Liver (tissue), 10 donors: ENCODE measurements at places on chromosomes 1 and 21. TPM values are rescaled to one million over a fixed set of nuclear protein-coding genes. Genes with fewer than 3 reads are reported as not detected.

- H3K27me3 ChIP-seq, result no peaks in the 10 kb centered on the region
- no peak for DNase-seq
- no peak overlapping the region for H3K27ac ChIP-seq
- no peak overlapping the region for H3K4me3 ChIP-seq
Measured at GRCh38 chr1:72936942-72937341, 654.6 kb upstream of the NEGR1 start.

DNA sequence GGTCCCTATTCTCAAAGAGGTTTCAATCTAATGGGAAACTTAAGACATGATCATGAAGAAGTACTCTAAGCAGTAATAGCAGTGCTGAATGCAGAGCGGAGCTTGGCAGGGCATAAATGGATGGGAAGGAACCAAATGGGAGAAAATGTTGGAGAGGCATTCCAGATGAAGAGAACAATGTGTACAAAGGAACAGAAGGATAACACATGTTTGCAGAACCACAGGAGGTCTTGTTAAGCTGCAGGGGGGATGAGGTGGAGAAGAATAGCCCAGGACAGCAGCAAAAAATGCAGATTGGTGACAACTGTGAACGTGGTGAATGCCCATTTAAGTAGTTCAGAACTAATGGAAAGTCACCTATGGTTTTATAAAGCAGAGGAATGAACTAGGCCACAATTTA is 99.1 kb downstream of the ASTN1 start:
- H3K27ac ChIP-seq, result no peak overlapping the region
- no peaks in the 10 kb centered on the region for H3K4me1 ChIP-seq
- no peaks in the 10 kb centered on the region for H3K36me3 ChIP-seq
- DNase-seq, result no peak
- H3K4me3 ChIP-seq, result no peak overlapping the region
- H3K27me3 ChIP-seq, result no peaks in the 10 kb centered on the region

GRCh38 chr1:37234941-37235418 is 200.7 kb upstream of the GRIK3 start:
- no peak for DNase-seq
- H3K36me3 ChIP-seq, result no peaks in the 10 kb centered on the region
- no peaks in the 10 kb centered on the region for H3K4me1 ChIP-seq
- no peak overlapping the region for H3K4me3 ChIP-seq
- H3K27ac ChIP-seq, result no peak overlapping the region
- no peaks in the 10 kb centered on the region for H3K27me3 ChIP-seq

DNA sequence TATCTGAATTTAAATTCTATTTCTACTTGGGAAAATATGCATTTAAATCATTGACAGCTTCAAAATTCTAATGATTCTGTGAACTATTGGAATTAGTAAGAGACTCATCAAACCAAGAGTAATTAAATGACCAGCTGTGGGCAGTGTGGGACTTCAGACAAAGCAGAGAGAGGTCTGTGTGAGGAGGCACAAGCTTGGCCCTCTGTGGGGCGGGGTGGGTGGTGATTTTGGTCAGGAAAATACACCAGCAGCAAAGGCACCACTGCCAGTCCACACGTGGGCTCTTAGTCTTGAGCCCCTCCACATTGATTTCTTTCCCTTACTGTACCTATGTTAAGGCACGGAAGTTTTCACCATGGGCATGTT is 39.2 kb upstream of the RAB4A start:
- no peak overlapping the region for H3K4me3 ChIP-seq
- H3K36me3 ChIP-seq, result no peaks in the 10 kb centered on the region
- H3K4me1 ChIP-seq, result peaks cover 2% of the 10 kb centered on the region
- no peak overlapping the region for H3K27ac ChIP-seq
- H3K27me3 ChIP-seq, result no peaks in the 10 kb centered on the region

DNA sequence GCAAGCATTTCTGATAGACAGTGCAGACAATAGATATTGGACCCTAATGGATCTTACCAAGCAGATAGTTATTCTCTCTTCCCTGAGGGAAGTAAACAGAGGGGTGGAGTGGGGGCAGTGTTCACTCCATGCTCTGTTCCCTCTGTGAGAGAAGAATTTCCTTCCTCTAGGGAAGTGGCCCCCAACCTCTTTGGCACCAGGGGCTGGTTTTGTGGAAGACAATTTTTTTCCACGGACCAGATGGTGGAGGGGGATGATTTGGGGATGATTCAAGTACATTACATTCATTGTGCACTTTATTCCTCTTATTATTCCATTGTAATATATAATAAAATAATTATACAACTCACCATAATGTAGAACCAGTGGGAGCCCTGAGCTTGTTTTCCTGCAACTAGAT is 459.9 kb downstream of the ADGRL2 start:
- no peak overlapping the region for H3K27ac ChIP-seq
- H3K4me3 ChIP-seq, result no peak overlapping the region
- H3K36me3 ChIP-seq, result no peaks in the 10 kb centered on the region
- no peaks in the 10 kb centered on the region for H3K4me1 ChIP-seq
- no peak for DNase-seq

GRCh38 chr1:190244406-190244805 is 233.3 kb downstream of the BRINP3 start:
- DNase-seq, result no peak
- no peak overlapping the region for H3K27ac ChIP-seq
- no peaks in the 10 kb centered on the region for H3K36me3 ChIP-seq
- no peaks in the 10 kb centered on the region for H3K4me1 ChIP-seq
- no peaks in the 10 kb centered on the region for H3K27me3 ChIP-seq
- no peak overlapping the region for H3K4me3 ChIP-seq

- DNase-seq, result no peak
- H3K27ac ChIP-seq, result no peak overlapping the region
- no peaks in the 10 kb centered on the region for H3K4me1 ChIP-seq
- no peaks in the 10 kb centered on the region for H3K36me3 ChIP-seq
- H3K4me3 ChIP-seq, result no peak overlapping the region
Measured at GRCh38 chr21:32015461-32016139, 142.8 kb downstream of the HUNK start.

DNA sequence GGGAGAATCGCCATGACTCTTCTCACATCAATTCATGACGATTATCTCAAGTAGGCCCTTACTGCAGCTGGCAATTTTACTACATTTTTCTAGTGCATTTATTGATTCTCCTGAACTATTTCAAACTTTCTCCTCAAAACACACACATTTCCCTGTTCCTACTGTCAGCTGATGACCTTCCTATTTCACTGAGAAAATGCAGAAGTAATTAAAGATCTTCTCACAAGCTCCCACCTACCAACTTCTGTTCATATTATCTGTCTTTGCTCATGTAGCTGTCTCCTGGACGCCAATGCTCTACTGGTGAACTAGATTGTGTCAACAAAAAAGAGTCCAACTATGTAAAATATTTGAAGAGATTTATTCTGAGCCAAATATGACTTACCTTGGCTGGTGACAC is 36.4 kb upstream of the FASLG start:
- no peak for DNase-seq
- no peaks in the 10 kb centered on the region for H3K4me1 ChIP-seq
- H3K4me3 ChIP-seq, result no peak overlapping the region
- no peak overlapping the region for H3K27ac ChIP-seq
- no peaks in the 10 kb centered on the region for H3K36me3 ChIP-seq

DNA sequence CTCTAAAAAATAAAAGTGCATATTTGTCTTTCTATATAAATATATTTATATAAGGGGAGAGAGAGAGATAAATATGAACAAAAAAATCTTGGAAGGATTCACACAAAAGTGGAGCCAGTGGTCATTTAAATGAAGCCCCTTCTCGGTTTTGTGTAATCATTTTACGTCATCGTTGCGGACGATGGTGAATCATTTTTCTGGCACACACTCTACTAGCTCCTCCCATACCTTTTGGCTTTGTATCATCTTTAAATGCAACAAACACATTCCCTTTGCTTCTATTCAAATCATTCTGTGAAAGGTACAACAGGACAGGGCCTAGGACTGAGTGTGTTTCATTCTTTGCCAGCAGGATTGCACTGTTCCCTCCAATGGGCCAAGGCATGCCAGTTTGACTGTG is 186.8 kb downstream of the TGFB2 start:
- H3K27me3 ChIP-seq, result no peaks in the 10 kb centered on the region
- H3K4me3 ChIP-seq, result no peak overlapping the region
- no peaks in the 10 kb centered on the region for H3K36me3 ChIP-seq
- H3K4me1 ChIP-seq, result no peaks in the 10 kb centered on the region
- no peak for DNase-seq
- H3K27ac ChIP-seq, result no peak overlapping the region

GRCh38 chr1:41377397-41377796 is 16.2 kb downstream of the FOXO6 start:
- H3K36me3 ChIP-seq, result no peaks in the 10 kb centered on the region
- H3K27ac ChIP-seq, result no peak overlapping the region
- DNase-seq, result no peak
- no peak overlapping the region for H3K4me3 ChIP-seq
- peaks cover 5% of the 10 kb centered on the region for H3K4me1 ChIP-seq

DNA sequence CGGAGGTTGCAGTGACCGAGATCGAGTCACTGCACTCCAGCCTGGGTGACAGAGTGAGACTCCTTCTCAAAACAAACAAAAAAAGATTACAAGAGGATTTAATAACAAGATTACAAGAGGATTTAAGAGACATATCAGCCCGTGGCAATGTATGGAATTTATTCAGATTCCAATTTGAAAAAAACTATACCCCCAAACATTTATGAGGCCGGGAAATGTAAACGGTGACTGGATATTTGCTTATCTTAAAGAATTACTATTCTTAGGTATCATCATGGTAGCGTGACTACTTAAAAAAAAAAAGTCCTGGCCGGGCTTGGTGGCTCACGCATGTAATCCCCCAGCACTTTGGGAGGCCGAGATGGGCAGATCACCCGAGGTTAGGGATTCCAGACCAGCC is 21.2 kb upstream of the ELK4 start:
- no peaks in the 10 kb centered on the region for H3K27me3 ChIP-seq
- no peak overlapping the region for H3K27ac ChIP-seq
- no peak for DNase-seq

DNA sequence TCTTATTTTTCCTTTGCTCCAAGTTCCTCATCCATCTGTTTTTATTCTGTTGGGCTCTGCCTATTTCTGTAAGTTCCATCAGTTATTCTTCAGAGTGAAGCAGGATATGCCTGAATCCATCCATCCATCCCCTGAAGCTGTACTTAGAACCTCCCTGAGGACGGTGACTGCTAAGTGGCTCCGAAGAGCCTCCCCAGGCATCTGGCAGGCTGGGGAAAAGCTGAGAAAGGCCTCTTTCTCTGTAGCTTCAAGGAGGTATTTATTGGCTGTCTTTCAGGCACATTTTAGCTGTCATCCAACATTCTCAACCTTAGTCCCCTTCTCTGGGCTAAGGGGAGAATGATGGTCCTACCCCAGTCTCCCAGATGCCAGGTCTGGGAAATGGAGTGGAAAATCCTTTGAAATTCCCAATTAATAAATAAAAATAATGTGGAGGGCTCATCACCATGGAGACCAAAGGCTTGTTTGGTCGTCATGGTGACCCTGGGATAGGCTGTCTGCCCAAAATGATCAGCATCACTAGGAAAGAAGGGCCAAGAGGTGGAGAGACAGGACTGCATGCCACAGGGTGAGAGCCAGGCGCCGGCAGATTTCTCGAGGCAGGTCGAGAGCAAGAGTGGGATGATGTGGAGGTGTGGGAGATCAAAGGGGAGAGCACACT is 82.0 kb downstream of the UBIAD1 start:
- H3K36me3 ChIP-seq, result no peaks in the 10 kb centered on the region
- H3K27ac ChIP-seq, result no peak overlapping the region
- no peak for DNase-seq
- H3K4me1 ChIP-seq, result no peaks in the 10 kb centered on the region
- H3K4me3 ChIP-seq, result no peak overlapping the region
- H3K27me3 ChIP-seq, result peaks cover 5% of the 10 kb centered on the region

DNA sequence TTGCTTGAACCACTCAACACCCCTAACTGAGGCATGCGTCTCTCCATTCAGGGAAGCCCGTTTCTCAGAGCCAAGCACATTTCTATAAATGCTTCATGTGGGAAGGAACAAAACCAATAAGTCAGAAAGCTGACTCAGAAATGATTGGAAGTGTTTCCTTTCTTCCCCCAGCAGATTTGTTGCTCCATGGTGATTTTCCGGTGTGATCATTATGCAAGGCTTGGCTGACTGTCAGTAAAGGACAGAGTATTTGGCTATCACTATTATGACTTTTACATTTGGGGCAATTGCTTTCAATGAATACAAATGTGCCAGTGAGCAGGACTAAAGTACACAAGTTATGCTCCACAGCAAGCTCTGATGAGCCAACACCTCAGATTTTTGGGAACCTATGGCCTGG is 53.3 kb upstream of the ZC3H11B start:
- H3K27ac ChIP-seq, result no peak overlapping the region
- H3K36me3 ChIP-seq, result no peaks in the 10 kb centered on the region
- DNase-seq, result no peak
- H3K4me1 ChIP-seq, result peaks cover 51% of the 10 kb centered on the region

DNA sequence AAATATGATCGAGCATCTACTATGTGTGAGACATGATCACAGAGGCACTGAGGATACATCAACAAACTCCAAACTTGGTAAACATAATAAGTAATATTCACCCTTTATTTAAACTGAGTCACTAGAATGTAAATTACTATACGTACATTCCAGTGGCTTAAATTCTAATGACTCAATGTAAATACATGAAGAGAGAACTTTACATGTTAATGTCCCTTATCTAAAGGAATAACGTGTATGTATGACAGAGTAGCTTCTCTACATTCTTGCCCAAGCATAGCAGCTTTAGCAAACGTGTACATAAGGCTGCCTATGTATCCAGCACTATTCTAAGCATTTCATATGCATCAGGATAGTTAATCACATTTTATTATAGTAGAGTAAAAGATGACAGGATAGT is 111.8 kb upstream of the CYYR1 start:
- no peaks in the 10 kb centered on the region for H3K4me1 ChIP-seq
- no peak overlapping the region for H3K27ac ChIP-seq
- H3K27me3 ChIP-seq, result no peaks in the 10 kb centered on the region
- no peaks in the 10 kb centered on the region for H3K36me3 ChIP-seq

- H3K4me1 ChIP-seq, result peaks cover 4% of the 10 kb centered on the region
- no peaks in the 10 kb centered on the region for H3K27me3 ChIP-seq
- H3K4me3 ChIP-seq, result no peak overlapping the region
- no peak overlapping the region for H3K27ac ChIP-seq
Measured at GRCh38 chr1:2215329-2215728, 12.8 kb upstream of the SKI start.

LCE1B gene
- not detected for total RNA-seq

NPPA gene
- not detected for total RNA-seq

CHI3L2 gene
- total RNA-seq, result 0.25 TPM

CD53 gene
- total RNA-seq, result 25.1 TPM
